ENCODE measurements at places on chromosomes 12 and 14.

GRCh38 chr12:48185181-48185919, 1.9 kb downstream of the CCDC184 start:
- no peak for ATAC-seq

GRCh38 chr12:7302266-7302986, 1.4 kb upstream of the ACSM4 start:
- ATAC-seq: no peak

DNA sequence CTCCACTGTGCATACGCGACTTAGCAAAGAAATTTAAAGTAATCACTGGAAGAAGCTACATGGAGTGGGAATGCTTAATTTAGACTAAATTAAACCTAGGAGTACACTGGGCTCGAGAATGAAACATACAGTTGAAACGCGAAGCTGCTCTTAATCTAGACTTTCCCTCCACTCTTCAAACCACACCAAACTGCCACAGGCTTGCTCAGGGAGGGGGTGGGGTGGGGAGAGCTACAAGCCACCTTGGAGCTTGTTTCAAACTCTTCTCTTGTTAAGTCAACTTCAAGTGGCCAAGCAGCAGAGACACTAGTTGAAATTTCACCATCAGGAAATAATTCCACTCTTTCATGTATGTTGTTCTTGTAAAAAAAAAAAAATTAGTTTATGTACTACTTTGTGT, 69.9 kb downstream of the SLC38A1 start:
- no peak for ATAC-seq

GRCh38 chr12:121753844-121754264, 39.6 kb downstream of the RHOF start:
- ATAC-seq: no peak

DNA sequence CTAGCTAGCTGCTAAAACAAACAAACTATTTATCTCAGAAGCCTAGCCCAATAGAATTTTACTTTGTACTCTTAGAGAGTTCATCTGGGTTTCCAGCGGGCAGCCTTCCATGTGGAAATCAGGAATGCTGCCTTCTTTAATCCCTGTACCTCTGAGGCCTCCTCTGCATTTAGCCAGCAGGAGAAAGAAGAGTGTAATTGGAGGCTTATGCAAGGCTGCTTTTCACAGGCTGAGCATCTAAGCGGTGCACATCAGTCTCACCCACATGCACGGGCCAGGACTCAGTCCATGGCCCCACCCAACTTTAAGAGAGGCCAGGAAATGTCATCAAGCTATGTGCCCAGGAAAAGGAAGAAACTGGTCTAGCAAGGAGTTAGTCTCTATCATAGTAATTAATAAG, 14.0 kb upstream of the PTGDR start:
- ATAC-seq: no peak

DNA sequence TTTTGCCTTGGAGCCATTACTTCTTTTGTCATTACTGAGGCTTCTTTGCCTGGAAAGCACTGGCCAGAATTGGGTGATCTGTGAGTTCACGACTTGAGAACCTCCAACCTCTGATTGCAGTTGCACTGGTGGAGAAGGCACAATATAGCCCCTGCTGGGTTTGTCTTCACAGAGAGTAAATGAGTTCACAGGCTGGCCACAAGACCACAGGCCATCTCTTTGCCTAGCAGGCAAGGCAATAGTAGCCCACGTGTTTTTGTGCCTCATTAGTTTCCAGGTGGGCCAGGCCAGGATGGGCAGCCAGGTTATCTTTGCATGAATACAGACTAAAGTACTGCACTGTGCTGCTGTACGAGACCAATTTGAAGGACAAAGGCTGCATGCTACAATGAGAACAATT, 468.8 kb downstream of the NRXN3 start:
- no peak for ATAC-seq

DNA sequence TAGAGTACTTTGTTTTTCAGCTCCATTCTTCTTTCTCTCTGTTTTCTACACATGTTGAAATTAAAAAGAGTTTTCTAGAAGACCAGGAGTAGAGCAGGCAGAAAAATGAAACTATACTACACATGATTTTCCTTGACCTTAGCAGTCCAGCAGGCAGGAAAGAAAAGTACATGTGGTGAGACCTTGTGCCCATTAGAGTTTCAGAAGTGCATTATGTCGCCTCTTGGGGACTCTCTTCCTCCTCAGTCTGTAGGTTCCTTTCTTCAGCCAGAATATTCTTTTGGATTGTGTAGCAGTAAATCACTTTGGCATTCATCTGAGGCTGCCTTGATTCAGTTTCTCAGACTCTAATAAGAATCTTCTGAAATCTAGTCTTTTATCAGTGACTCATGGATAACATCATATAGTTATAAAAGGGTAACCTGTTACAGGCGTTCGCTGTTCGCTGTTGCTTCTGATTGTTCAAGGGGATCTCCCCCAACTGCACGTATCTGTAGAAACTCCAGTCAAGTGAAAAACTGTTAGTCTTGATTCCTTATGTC, 161.8 kb downstream of the ANO4 start:
- ATAC-seq: peak; percentile 63

DNA sequence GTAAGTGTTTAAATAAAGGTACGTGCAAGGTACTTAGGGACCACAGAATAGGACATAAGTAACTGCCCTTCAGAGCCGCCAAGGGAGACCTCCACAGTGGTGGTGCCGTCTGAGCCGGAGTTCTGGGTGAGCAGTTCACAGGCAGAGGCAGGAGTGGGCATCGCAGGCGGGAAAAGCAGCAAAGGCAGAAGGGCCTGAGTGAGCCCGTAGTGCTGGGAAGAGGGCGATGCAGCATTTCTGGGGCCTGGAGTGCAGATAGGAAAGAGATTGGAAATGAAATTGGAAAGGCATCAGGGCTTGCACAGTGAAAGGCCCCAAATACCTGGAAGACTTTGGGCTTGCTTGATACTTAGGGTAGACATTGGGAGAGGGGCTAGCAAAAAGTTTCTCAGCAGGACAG, 32.9 kb downstream of the EVL start:
- ATAC-seq: no peak

- no peak for ATAC-seq
Observed at GRCh38 chr12:82522285-82522684, 164.0 kb downstream of the METTL25 start.
